ENCODE measurements at places on chromosomes 12 and 14.

DNA sequence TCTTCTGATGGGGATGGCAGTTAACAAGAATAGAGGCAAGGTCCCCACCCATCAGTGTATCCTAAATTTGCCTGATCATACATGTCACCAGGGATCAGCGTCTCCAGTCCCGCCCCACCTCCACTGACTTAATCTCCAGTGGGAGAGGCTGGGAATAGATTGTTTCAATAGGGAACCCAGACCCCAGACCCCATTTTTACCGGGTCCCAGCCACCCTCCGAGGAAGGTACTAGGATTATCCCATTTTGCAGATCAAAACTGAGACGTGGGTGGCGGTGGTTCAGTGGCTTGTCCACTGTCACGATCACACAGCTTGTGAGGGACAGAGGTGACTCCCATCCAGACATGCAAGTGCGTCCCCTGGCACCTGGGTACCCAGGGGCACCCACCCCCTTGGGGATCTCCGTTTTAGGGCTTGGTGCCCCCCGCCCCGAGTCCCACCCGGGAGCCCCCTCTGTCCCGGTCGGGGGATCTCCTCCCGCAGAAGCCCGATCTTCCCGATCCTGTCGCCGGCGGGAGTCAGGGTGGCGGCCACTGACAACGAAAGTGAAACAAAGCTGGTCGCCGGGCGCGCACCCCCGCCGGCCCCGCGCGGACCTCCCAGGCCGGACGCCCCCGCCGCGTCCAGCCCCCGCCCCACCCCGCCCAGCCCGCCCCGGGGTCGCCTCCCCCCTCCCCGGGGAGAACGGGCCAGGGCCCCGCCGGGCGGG, 523 bp downstream of the WSB2 start:
- DNase-seq = no peak

- no peak for DNase-seq
These were observed 21.7 kb downstream of the BORCS5 start for GRCh38 chr12:12378616-12379015.

DNA sequence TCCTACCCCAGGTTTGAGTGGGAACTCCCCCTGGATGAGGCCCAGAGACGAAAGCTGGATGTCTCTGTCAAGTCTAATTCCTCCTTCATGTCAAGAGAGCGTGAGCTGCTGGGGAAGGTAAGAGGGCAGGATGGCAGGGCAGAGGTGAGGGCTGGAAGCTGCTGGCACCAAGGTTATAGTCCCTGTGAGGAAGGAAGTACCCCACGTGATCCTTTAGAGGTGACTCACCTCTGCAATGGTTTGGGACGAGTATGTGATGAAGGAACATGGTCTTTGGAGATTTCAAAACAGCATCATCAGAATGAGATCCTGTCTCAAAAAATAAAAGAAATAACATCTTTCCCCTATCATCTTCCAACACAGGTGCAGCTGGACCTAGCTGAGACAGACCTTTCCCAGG, 9.2 kb upstream of the MYL6B start:
- DNase-seq = no peak

DNA sequence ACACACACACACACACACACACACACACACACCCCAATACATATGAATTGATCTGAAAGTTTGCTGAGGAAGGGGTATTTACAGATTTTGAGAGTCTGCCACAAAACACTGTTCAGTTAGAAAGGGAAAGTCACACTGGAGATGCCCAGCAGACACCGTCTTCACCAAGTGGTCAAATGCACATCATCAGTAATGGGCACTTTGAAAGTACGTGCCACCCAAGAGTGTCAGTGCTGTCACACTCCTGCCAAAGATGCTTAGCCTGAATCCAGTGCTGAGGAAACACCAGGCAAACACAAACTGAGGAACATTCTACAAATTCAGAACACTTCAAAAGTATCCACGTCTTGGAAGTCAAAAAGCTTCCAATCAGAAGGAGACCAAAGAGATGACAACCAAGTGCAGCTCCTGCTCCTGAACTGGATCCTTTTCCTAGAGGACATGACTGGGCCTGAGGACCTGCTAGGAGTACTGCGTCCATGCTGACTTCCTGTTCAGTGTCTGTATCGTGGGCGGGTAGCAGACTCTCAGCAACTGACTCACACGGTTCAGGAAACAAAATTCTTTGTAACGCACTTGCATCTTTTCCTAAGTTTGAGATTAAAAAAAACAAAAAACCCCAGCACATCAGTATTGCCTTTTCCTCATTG, 18.6 kb downstream of the PSMC1 start:
- DNase-seq = no peak

GRCh38 chr12:6452944-6453630, 1.2 kb downstream of the TAPBPL start:
- no peak for DNase-seq

DNA sequence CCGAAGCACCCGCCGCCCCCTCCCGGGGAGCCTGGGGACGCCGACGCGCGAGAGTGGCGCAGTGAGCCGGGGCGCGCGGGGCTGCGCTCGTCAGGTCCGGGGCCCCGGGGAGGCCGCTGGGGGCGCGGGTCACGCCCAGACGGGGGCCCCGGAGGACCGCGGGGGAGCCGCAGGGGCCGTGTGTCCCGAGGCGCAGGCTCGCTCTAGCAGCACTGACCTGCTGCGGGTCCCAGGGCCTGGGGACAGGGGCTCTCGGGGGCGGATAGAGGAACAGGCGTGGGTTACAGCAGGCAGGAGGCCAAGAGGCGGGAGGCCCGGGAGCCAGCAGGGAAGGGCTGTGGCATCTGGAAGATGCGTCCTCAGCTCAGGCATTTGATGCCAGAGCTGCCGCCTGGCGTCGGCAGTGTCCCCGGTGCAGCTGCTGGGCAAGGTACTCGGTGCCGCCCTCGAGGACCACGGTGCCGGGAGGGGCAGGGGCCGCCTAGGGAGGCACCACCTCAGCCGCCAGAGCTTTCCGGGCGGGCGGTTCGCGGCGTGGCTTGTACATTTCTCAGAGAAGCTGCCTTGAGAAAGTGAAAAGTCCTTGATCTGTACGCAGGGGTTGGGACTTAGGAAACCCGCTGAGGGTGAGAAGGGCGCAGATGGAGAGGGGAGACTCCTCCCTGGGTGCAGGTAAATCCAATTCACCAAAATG, 1.2 kb downstream of the WNT5B start:
- DNase-seq = no peak

- DNase-seq = no peak
These were observed 880.1 kb upstream of the FBXO33 start for GRCh38 chr14:40312296-40312695.

DNA sequence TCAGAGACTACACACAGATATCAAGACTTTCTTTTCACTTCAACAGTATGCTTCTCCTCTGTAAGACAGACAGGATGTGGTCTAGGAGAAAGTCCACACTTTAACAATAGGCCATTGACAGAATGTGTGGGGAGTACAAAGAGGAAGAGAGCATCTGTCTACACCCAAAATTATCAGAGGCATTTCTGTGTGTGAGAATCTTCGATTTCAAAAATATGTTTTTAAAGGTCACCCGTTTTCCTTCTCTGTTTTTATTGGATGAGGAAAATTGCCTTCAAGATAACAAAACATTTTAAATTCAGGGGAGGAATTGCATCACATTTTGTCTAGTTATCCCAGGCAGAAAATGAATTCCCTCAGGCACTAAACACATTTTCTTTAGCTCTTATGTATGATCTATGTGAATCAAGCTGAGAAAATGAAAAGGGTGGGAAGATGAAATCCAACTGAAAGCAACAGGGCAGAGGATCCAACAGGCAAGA, 16.4 kb downstream of the NAV3 start:
- DNase-seq = no peak

- DNase-seq = no peak
These were observed 6.8 kb upstream of the DYNC1H1 start for GRCh38 chr14:101957406-101958234.

- DNase-seq = no peak
These were observed 287.5 kb downstream of the KCNC2 start for GRCh38 chr12:74922117-74922516.

DNA sequence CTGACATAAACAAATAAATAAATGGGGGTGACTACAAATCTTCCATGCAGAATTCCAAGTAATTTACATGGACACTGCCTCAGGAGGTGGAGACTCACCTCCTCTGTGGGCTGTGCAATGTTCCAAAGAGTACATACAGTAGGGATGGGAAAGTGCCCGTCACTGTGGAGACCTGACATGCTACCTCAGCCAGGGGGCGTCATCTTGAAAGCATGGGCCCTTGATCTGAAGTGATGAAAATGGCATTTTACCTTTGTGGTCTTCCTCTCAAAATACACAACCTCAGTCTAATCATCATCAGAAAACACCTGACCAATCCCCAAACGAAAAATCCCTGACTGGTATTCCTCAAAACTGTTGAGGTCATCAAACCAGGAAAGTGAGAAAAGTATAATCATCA, 48.4 kb downstream of the ANAPC7 start:
- peak; percentile 13 for DNase-seq

GRCh38 chr12:33587354-33587753, 147.7 kb upstream of the SYT10 start:
- DNase-seq = no peak

DNA sequence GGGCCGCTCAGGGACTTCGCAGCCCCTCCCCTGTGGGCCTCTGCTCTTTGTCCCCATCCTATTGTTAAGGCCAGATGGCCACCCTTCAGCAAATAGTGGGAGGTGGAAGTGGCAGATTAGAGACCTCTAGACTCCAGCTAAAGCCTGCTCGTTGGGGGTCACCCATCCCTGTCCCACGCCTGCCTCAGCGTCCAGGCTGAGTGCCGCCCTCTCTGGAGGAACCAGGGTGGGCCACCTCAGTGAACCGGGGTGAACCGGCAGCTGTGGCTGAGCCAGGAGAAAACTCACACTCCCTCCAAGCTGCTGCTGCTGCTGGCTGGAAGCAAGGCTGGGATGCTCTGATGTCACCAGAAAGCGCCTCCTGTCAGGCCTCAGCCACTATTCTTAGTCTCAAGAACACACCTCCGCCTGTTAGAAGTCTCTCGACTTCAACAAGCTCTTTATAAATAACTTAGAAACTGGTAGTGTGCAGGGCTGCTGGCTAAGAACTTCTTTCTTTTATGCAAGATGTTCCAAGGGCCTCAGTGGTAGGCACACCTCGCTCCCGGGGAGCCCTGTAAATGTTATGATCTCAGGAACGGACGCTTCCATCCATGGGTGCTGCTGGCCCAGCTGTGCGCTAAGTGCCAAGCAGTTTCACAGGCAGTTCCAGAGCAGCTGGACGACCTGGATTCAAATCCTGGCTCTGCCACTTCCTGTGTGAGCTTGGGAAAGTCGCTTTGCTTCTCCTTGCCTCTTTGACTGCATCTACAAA, 19.8 kb upstream of the TESC start:
- no peak for DNase-seq

DNA sequence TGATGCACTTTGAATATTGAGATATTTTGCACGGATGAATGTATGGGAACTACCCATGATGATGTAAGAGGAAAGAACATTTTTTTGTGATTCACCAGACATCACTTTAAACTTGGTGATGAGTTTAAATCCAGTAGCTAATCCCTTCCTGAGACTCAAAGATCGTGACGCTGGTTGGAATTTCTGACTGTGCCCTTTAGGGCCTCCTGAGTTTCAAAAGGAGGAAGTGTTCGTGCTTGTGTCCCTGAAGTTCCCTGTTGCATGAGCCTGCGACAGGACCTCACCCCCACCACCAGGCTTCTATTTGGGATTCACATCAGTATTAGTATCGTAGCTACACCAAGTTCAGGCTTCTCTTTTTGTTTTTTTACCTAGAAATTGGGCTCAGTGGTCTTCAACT, 18.6 kb upstream of the RIN3 start:
- no peak for DNase-seq

DNA sequence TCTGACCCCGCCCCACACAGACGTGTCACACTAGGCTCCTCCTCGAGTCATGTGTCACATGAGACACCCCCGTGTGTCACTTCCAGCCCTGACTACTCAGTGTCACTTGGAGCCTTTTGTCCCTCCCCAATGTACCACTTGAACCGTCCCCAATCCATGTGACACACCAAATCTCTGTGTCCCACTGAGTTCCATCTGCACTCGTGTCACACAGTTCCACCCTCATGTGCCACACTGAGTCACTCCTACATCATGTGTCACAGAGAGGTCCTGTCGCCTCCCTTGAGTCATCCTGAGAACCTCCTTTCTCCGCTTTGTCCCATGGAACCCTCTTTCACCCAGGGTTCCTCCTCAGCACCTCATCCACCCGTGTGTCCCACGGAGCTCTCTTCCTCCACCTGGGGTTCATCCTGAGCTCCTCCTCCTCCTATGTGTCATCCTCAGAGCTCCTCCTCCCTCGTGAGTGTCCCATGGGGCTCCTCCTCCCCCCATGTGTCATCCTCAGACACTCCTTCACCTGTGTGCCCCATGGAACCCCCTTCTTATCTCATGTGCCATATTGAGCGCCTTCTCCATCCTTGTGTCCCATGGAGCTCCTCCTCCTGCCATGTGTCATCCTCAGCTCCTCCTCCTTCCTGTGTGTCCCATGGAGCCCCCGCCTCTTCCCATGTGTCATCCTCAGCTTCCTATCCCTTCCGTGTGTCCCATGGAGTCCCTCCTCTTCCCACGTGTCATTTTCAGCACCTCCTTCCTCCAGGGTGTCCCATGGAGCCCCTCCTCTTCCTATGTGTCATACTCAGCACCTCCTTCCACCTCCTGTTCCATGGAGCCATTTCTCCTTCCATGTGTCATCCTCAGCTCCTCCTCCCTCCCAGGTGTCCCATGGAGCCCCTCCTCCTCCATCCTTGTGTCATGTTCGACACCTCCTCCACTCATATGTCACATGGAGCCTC, 32.0 kb downstream of the RTL1 start:
- DNase-seq = no peak

- no peak for DNase-seq
These were observed 444.0 kb upstream of the FLRT2 start for GRCh38 chr14:85085981-85086380.

- no peak for DNase-seq
These were observed 75.0 kb downstream of the KICS2 start for GRCh38 chr12:64147011-64147631.

DNA sequence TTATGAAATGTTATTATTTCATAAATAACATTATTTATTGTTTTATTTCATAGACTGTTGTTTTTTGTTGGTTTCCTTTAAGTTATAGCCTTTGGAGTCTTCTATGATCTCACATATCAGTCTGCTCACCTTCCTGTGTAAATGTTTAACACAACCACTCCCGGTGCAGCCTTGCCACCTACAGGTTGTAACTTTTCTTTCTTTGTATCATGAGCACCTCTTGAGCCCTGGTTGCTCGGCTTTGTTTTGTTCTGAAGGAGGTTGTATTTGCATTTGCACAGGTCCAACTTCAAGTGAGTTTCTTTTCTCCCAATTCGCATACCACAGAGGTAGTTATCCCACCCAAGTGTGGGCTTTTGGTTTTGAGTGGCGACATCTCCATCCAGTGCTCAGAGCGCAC, 121.4 kb downstream of the SLC15A4 start:
- DNase-seq = no peak

DNA sequence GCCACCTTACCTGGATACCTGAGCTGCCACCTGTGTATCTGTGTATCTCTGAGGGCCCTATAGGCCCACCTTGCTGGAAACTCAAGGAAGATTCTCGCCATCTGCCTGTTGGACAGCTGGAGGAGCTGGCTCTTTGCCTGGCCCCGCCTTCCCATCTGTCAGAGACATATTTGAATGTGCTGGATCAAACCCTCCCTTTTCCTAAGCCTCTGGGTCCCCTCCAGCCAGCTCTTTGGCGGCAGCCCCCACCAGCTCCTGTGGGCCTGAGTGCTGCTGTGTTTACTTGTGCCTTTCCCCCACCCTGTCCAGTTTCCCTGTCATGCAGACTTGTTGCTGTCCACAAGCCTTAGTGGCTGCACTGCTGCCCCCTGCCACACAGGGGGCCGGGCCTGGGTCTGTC, 55.9 kb upstream of the SRSF5 start:
- no peak for DNase-seq

Measured in stimulated activated CD8-positive, alpha-beta memory T cell treated with anti-CD3 and anti-CD28 coated beads, Interleukin-7, amount 100 ng/mL, for 48 hours (primary cell).